NCI-H1092 treated with DMSO at 0.1 percent for 48 hours (cell line): ENCODE measurements at places on chromosomes 12 and 14.

- no peak for DNase-seq
These were observed 151.9 kb downstream of the EMP1 start for GRCh38 chr12:13348464-13348863.

DNA sequence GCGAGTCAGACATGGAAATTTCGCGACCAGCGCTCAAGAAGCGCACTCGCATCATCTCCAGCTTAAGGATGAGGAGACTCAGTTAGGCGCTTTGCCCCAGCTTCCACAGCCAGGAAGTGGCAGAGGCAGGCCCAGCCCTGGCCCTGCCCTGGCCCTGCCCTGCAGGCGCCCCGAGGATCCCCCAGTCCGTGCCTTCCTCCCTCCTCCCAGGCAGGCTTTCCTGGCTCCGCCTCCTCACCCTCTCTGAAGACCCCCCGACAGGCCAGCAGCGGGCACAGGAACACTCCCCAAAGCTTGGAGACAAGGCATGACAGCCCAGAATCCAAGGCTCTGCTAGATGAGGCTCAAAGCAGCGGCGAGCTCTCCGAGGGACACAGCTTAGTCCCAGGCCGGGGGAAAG lies 25.1 kb downstream of the UBR7 start:
- no peak for DNase-seq

DNA sequence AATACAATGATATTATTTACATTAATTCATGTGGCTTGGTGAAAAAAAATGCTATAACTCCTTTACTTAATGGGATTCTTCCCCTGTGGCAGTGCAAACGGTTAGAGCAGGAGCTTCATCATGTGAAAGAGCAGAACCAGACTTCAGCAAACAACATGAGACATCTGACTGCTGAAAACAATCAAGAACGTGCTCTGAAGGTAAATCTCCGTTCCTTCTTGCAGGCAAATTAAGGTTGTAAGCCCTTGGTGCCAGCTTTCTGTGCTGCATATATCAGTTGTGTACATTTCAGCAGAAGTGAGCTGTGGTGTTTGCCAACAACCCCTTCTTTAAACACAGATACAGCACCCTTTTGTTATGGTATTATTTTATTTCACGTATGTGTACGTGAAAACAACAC lies 171.7 kb downstream of the MIPOL1 start:
- peak; percentile 89 for DNase-seq

- DNase-seq = no peak
These were observed 68.0 kb downstream of the SLC25A47 start for GRCh38 chr14:100391173-100391572.

DNA sequence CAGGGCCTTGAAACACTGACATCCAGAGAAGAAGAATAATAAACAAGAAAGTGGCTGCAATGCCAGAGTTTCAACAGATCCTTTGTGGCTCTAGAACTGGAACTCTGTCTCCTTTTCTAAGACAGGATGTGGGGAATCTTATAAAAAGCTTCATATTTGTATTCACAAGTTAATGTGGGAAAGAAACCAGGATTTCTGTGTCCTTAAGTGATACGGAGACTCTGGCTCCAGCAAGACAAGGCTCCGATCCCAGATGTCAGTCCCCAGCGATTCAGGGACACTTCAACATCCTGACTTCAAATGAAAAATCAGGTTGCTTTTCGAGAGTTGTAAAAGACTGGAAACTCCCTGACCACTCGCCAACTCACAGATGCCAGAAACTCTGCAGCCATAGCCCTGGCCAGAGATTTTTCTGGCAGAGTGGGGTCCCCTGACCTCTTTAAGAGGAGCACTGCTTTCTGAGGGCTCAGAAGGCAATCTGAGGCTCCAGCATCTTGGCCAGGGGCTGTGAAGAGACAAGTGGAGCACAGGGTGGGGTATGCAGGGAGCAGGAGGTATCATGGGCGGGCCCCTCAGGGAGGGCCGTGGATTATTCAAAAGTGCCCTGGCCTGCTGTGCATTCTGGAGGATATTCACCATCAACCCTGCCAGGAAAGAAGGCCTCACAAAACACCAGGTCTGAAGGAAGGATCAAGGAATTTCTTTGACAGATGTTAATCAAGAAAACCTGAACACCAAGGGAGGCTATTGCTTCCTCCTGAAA lies 53.3 kb downstream of the TMX1 start:
- no peak for DNase-seq

- DNase-seq = no peak
These were observed 235.2 kb downstream of the CACNA1C start for GRCh38 chr12:2288001-2288400.

GRCh38 chr14:100015251-100015655 lies 50.0 kb upstream of the EVL start:
- no peak for DNase-seq

DNA sequence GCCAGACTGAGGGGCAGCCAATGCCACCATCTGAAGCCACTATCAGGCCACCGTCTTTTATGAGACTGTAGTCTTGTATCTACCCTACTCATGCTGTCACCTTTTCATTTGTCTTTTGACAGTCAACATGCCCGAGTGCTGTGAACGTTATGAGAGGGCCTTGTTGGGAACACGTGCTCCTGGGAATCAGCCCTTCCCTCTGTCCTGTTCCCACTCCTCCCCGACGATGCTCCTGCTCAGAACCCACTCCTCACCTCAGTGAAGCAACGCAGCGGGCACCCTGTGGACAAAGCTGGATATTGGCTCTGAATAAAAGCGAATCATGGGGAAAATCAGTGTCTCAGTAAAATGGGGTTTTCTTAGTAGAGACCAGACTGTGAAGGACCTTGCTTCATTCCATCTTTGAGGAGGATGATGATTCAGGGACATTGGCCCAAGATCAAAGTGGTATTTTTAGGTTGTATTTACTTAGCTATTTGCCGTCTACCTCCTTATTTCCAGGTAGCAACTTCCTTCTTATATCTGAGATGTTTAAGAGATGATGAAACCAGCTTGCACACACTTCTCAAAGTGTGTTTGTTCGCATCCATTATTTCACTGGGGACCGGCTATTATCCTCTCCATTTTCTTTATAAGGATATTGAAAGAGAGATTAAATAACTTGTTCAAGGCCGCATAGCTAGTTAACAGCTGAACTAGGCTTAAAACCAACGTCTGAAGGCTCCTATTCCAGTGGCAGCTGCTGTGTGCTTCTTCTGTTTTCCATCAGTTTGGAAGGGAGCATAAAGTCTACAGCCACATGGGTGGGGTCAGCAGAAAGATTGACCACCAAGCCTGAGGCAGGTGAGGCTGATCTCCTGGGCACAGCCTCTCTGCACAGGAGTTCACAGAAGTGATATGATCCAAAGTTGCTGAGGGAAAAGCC lies 43.9 kb upstream of the CTDSP2 start:
- peak; percentile 13 for DNase-seq

DNA sequence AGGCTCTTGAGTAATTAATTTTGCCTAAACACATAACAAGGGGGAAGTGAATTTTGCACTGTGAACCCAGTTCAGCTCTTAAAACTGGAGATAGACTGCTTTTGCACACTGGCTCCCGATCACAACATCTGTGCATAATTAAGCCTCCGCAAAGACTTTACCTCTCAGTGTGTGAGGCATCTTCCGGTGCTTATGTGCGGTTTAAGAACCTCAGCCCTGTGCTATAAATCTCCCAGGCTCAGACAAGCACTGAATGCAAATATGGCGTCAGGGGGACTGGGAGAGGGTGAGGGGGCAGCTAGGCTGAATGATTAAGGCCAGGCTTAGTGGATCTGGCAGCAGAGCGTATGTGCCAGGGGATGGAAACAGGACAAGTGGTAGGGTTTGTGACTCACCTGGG lies 103.3 kb downstream of the ADCK1 start:
- DNase-seq = no peak

GRCh38 chr12:3310271-3311026 lies 180.6 kb upstream of the PRMT8 start:
- DNase-seq = no peak

DNA sequence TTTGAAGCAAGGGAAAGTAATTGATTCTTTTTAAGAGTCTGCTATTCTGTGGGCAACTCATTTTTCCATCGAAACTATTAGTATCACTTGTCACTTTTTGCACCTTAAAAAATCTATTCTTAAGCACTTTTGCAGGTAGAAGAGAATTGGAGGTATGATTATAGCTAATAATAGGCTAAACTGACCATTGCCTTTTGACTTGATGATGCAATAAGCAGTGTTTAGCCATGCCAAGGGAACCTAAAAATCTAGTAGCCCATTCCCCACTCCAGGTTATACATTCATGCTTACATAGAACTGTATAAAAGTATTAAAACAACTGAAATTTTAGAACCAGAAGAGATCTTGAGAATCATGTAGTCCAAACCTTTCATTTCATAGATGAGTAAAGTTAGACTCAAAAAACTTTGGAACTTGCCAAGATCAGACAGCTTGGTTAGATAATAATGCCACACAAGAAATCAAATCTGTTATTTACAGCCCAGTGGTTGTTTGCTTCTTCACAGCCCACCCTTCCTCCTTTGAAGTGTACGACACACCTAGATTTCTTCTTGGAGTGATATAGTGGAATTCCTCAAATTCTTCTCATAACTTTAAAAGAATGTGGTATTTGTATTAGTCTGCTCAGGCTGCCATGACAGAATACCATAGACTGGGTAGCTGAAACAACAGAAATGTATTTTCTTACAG lies 21.7 kb upstream of the GARIN2 start:
- DNase-seq = no peak

- DNase-seq = no peak
These were observed 7.6 kb upstream of the ZNF410 start for GRCh38 chr14:73879027-73879426.

DNA sequence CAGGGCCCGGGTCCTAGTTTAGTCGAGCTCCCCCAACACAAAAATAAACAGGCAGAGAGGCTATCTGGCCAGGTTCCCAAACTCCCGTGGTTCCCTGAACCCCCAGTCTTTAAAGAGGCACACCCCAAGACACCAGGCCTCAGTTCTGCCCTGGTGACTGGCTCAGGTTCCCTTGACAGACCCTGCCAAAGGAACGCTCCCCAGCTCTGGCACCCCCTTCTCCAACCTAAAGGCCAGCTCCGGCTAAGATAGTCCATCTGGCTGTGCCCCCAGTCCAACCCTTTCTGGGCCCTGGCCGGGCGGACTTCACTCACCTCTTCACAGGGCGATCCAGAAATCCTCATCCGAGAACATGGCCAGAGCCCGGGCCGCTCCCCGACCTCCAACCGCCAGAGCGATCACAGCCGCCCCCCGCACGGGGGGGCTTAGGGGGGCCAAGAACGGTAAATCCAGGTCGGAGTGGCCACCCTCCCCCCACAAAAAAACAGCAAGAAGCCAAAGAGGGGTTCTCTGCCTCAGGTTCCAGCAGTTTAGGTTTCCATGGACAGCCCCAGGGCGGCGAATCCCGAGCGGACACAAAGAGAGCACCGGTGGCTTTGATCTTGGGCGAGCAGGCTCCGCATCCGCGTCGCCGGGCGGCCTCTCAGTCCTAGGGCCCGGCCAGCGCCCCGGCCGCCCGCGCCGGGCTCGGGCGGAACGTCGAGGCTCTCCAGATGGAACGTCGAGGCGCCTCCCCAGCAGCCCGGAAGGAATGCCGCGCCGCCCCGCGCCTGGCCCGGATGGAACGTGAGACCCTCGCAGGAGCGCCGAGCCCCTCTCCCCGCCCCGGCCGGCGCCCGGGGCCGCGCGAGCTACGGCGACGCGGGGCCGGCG lies 1.1 kb downstream of the KMT2D start:
- DNase-seq = no peak

GRCh38 chr12:56723352-56723751 lies 1.7 kb downstream of the NACA start:
- no peak for DNase-seq

- no peak for DNase-seq
These were observed 324 bp downstream of the POLE start for GRCh38 chr12:132686825-132687210.

GRCh38 chr12:66055837-66056319 lies 74.7 kb downstream of the LLPH start:
- DNase-seq = no peak

DNA sequence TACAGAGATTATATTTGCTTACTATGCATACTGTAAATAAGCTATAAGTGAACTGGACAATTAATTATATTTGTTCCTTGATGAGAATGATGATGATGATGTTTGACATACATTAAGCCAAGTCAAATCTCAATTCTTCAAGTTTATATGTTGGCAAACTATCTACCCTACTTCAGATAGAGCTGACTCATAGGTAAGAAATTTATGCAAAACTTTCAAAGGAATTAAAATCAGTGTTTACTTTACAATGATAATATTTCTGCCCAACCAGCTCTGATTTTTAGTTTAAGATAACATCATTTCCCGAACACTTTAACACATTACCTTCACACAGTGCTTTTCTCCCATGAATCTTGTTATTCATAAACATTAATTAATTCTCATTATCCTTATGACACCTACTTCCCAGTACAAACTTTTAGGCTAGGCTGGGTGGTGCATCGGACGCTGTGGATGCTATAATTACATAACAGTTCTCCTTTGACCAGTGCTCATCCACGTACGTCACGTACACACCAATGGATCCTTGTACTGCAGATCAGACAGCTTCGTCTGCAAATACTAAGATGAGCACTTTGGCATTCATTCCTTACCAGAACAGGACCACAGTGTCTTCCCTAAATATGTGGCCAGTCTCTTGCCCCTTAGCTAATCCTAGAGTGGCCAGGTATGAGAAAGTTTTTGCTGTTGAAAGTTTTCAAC lies 18.3 kb downstream of the BMP4 start:
- DNase-seq = no peak

- no peak for DNase-seq
These were observed 66.1 kb downstream of the PDZRN4 start for GRCh38 chr12:41254004-41254914.

GRCh38 chr12:64332296-64332695 lies 58.3 kb downstream of the C12orf56 start:
- DNase-seq = no peak

- no peak for DNase-seq
These were observed 6.2 kb upstream of the CCER1 start for GRCh38 chr12:90961154-90961553.

GRCh38 chr12:6020930-6021329 lies 75.9 kb upstream of the ANO2 start:
- peak; percentile 1 for DNase-seq

DNA sequence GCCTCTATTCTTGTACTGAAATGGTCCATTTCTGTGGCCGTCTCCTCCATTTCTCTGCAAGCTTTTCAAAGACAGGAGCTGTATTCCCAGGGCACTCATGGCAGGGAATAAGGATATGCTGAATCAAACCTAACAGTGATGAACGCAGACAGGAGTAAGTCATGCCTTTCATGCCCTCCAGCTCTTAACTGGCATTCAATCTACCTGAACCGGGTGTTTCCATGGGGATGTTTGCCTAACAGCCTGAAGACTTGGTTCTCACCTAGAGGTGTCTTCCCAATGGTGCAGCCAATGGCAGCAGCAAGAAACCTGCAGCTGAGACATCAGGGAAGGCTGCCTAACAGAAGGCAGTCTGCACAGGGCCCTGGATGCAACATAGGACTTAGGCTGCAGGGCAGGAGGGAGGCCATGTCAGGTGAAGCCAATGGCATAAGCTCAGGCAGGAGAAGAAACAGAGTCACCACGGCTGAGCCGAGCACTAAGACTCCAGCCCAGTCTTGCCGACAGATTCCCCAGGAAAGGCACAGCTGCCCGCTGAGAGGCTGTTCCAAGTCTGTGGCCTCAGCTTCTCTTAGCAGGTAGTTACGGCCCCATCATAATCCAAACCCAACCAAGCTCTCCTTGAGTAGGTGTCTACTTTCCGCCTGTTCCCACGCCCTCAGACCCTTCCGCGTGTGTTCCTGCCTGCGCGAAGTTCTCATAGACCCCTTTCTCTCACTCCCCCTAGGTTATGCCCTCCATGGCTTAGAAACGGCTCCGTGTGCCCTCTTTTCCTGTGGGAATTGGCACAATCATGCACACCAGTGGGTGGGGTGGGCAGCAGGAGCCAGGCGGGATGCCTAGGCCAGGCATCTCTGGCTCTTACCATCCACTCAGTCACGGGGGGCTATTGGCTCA lies 44.1 kb downstream of the VWF start:
- DNase-seq = no peak

- DNase-seq = peak; percentile 13
These were observed 161.2 kb downstream of the RERGL start for GRCh38 chr12:17928708-17929366.
